C1 segment of cervical spinal cord (tissue), 14 donors: ENCODE measurements at places on chromosomes 1 and 21.
A peak's percentile ranks its signal among the peaks of the same experiment; 100 is the strongest.

DNA sequence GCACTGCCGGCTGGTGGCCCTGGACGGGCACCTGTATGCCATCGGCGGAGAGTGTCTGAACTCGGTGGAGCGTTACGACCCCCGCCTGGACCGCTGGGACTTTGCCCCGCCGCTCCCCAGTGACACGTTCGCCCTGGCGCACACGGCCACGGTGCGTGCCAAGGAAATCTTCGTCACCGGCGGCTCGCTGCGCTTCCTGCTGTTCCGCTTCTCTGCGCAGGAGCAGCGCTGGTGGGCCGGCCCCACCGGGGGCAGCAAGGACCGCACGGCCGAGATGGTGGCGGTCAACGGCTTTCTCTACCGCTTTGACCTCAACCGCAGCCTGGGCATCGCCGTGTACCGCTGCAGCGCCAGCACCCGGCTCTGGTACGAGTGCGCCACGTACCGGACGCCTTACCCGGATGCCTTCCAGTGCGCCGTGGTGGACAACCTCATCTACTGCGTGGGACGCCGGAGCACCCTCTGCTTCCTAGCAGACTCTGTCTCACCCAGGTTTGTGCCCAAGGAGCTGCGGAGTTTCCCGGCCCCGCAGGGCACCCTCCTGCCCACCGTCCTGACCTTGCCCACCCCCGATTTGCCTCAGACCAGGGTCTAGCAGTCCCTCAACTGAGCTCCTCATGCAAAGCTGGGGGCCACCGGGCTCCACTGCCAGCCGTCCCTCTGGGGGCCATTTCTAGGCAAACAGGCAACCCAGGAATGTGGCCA, 2.1 kb downstream of the KLHDC7A start:
- DNase-seq: no peak

GRCh38 chr1:20640183-20640597, 6.9 kb downstream of the PINK1 start:
- peak; percentile 7 for DNase-seq

GRCh38 chr21:46368533-46369285, 44.8 kb downstream of the PCNT start:
- no peak for DNase-seq

- DNase-seq: no peak
Measured at GRCh38 chr1:103110701-103111100, 2.4 kb upstream of the COL11A1 start.

GRCh38 chr1:66237042-66237441, 296.9 kb upstream of the SGIP1 start:
- DNase-seq: no peak

DNA sequence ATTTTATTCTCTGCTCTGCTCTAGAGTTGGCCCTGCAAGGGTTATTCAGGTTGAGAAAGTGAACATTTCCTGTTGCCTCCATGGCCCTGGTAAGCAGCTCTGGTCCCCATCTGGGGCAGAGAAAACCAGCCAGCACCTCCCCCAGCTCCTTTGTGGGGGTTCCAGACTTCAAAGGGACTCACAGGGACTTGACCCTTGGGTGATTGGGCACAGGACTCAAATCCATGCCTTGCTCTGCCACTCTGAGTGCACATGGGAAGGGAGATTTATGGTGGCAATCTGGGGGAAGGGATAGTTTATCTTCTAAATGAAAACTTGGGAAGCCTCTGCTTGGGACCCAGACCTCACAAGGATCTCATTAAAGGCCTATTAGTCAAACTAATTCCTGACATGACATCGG, 212.8 kb downstream of the FOXD2 start:
- no peak for DNase-seq

DNA sequence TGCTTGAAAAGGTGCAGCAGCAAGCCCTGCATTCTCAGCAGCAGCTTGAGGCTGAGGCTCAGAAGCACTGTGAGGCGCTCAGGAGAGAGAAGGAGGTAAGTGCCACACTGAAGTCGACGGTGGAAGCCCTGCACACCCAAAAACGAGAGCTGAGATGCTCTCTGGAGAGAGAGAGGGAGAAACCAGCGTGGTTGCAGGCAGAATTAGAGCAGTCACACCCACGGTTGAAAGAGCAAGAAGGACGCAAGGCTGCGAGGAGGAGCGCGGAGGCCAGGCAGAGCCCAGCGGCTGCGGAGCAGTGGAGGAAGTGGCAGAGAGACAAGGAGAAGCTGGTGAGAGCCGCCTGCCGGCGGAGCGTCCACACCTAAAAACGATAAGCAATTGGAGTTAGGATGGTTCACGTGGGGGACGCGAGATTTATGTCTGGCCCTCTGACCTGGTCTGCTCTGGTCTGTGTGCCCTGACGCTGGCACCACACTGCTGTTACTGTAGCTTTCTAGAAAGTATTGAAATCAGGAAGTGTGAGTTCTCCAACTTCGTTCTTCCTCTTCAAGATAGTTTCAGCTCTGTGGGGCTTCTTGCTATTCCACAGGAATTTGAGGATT, 26.7 kb upstream of the DIP2A start:
- DNase-seq: no peak

DNA sequence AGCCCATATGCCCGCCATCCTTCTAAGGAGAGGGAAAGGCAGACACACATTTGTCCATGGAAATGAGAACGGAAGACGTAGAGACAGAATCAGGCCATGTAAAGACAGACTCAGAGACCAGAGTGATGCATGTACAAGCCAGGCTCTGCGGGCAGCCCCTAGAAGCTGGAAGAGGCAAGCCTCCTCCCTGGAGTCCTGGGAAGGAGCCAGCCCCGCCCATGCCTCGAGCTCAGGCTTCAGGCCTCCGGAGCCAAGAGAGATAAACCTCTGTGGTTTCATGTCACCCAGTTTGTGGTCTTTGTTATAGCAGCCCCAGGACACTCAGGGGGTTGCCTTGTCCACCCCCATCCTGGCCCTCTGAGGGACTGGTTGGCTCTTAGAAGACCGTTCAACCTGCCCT, 11.6 kb downstream of the PDE9A start:
- no peak for DNase-seq

DNA sequence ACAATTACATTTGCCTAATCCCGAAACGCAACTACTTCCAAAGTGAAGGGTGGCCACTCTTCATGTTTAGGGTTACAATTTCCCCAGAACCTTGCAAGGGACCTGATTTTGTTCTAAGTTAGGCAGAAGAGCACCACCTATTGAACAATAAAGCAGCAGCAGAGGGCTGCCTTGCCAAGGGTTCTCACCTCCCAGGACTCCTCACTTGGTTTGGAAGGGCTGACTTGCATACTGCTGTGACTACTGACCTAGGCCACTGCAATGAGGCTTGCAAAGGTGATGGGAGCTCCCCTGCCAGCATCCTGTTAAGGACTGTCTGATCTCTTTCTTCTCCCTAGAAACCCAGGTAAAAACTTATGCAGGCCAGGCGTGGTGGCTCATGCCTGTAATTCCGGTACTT, 14.2 kb downstream of the MTOR start:
- no peak for DNase-seq

DNA sequence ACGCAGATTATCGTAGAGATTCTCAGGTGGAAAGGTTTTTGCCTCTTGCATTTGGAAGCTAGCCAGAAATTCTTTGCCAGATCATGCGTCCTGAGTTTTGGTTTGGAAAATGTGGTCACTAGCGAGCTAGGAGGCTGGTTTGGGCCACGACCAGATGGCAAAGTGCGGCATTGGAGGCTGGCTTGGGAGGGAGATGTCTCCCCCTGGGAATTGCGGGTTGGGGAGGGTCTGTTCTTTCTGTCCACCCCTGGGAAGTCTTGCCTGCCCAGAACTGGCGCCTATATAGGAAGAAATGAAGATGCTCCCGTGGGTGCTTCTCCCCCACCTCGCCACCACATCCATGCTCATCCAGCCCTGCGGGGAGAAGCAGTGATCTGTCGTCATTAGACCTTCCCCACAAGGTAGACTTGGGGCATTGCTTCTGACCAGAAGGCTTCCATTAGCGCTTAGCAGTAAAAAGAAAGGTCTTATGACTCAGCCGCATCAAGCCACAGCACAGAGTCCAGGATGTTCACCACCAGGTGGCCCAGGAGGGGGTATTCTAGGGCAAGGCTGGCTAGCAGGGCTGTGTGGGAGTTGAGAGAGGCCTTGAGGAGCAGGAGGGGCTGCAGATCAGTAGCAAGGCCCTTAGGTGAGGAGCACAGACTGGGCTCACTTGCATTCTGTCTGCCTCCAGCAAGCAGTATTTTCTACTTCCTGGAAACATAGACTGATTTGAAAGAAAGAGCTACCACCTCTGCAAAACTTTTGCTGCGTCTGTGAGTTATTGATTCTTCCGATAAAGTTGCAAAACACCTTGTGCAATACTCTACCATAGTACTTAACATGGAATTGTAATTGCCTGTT, 1.5 kb upstream of the PTP4A2 start:
- no peak for DNase-seq

GRCh38 chr1:35777109-35777508, 7.3 kb upstream of the CLSPN start:
- no peak for DNase-seq
